ENCODE measurements at places on chromosomes 13 and 19.

GRCh38 chr19:16944626-16945363 is 56.0 kb downstream of the F2RL3 start:
- DNase-seq: no peak

DNA sequence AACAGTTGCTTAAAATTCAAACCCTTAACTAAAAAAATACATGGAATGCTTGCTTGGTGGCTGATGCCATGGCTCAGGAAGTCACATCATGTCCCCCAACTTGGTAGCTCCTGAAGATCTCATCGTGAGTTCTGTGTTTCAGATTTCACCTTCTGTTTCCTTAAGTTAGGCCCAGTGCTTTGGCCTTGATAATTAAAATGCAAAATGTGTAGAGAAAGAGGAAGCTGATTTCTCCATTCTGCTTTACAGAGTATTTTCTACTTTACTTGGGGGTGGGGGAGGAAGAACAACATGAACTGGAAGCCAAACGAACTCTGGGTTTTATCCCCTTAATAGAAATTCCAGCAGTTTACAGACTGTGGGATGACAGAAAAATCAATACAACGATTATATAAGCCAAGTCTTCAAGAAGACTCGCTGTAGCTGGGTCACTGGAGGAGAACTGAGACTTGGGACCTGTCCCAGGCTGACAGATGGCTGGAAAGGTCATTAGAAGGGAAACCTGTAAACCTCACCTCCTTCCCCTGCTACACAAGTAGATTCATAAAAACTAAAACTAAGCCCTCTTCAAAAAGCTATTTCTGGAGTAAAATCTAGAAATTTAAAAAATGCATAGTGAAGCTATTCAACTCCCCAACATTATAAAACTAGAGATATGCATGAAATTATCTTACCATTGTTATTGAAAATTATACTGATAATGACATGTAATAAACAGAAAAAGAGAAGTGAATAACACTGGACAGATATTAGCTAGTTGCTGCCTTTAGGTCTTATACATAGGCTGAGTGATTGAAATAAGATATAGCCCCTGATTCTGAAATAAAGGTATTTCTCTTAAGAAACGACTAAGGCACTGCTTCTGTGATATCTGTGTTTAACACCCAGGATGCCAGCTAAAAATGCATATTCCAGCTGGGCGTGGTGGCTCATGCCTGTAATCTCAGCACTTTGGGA is 22.1 kb upstream of the GGACT start:
- DNase-seq: no peak

DNA sequence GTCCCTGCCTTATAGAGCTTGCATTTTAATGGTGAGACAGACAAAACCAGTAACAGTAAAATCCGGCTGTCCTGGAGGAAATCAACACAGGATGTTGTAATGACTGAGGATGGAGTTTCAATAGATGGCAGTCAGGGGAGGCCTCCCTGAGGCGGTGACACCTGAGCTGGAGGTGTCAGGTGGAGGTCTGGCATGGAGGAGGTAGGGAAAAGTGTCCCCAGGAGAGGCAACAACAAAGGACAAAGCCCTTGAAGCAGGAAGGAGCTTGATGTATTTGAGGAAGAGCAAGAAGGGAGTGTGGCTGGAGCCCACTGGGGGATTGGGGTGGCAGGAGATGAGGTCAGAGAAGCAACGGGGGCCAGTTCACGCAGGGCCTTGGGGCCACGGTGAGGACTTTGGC is 7.8 kb downstream of the GRIN2D start:
- no peak for DNase-seq

GRCh38 chr13:105920370-105920769 is 615.1 kb downstream of the EFNB2 start:
- DNase-seq: no peak

DNA sequence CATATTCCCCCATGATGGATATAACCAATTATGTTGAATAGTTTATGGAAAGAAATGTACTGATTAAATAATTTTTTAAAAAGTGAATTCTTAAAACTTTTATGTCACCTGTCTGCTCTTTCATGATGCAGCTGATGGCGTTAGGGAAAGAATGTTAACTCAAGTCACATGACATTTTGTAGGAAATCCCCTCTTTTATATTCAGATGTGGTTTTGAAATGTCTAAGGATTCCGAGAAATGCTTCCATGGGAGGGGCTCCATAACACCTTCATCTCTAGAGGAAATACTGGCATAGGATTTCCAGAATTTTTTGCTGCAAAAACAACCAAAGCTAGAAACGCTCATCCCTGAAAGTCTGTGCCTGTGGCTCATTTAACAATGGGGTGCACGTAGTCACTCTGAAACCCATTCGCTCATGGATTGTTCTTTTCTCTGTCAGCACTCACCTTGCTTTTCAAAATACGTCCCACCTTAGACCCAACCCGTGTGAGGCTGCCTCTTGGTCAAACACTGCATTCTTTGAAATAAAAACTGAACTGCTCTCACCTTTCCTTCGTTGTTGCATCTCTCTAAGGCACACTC is 288.9 kb downstream of the SHISA2 start:
- DNase-seq: no peak

DNA sequence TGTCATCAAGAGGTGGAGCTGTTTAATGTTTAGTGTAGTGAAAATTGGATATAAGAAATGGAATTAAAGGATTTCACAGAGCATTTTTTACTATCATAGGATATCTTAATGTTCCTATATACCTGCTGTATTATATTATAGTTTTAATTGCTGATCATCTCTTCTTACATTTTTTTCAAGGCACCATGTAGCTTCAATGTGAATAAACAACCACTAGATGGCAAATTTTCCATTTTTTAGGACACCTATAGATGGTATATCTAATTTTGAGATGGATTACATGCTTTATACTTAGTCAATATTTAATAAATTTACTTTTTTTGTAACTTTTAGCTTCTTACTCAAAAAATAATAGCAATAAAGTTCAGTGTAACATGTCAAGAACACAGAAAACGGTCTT is 9.0 kb upstream of the ATXN8OS start:
- no peak for DNase-seq

- peak; percentile 61 for DNase-seq
Measured at GRCh38 chr13:27621366-27622101, at the start of gene POLR1D. Gene POLR1D, plus strand, starts transcription at chr13:27621892. Its CDS starts 92 bp downstream, at chr13:27621984.

GRCh38 chr19:18021121-18021755 is 13.3 kb downstream of the ARRDC2 start:
- no peak for DNase-seq

DNA sequence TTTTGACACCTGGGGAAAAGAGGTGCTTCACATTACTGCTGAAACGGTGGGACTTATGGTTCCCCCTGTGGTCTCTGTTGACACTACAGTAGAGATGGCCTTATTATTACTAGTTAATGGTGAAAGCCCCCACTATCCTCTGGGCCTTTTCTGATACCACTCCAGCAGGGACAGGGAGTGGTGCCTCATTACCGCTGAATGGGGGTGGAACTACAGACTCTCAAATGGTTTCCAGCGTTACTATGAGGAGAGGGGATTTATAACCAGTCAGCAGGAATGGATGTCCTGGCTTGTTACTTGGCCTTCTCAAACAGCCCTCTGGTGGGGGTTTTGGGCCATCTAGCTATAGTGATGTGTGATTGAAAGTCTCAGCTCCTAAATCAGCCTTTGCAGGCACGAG is 96.7 kb upstream of the DIAPH3 start:
- no peak for DNase-seq

GRCh38 chr13:80688593-80688992 is 347.7 kb upstream of the SPRY2 start:
- no peak for DNase-seq

GRCh38 chr13:40818926-40819325 is 29.5 kb downstream of the SLC25A15 start:
- DNase-seq: no peak

DNA sequence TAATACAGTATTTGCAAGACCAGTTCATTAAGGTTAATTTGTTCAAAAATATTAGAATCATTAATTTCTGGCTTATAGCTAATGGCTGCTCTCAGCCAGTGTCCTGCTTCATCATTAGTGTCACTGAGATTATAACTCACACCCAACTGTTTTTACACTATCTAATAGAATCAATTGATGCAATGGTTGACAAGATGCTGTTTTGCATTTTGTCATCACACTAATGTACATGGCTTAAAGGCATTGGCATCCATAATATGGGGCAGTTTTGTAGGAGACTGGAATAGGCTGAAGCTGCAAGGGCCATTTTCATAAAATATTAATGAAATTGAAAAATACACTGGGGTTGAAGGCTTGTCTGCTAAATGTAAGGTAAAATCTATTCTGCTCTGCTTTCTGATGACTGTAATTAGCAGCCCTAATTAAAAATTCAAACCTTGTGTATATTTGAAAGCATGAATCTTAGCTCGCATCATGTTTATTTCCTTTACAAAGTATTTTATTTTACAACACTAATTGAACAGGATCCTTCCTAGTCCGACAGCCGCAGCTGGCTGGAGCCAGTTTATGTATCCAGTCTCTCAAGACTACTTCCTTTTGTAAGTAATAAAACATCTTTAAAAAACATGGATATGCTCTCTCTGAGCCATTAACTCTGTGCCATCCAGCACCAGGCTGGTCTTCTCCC is 296.7 kb downstream of the POU4F1 start:
- no peak for DNase-seq

DNA sequence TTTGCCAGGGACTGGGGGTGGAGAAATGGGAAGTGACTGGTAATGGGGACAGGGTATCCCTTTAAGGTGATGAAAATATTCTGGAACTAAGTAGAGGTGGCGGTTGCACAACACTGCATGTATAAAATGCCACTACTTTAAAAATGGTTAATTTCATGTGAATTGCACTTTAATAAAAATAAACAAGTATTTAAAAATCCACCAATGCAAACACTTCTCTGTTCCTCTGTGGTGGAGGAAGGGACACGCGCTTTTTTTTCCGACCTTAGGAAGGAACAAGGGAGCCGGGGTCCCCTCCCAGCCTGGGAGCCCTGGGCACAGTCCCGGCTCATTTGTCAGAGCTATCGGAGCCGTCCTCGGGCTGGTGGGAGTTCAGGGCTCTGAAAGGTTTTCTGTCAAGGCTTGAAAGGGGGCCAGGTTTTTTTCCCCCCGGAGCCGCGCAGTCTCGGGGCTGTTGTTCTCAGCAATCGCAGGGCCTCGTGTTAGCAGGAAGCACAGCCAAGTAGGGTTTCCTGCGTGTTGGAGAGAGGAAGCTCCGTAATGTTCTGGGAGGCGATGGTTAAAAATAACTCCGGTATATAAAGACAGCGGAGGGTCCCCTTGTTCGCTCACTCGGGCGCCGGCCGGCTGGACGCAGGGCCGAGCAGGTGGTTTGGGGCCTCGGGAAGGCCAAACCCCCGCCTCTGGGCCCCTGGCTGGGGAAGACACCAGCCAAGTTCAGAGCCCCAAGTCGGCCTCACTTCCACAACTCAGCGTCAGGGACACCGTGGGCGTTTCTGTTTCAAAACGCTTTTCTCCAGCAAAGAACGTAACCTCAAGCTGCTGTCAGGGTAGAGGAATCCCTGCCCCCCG is 41.2 kb upstream of the KLF2 start:
- peak; percentile 65 for DNase-seq

DNA sequence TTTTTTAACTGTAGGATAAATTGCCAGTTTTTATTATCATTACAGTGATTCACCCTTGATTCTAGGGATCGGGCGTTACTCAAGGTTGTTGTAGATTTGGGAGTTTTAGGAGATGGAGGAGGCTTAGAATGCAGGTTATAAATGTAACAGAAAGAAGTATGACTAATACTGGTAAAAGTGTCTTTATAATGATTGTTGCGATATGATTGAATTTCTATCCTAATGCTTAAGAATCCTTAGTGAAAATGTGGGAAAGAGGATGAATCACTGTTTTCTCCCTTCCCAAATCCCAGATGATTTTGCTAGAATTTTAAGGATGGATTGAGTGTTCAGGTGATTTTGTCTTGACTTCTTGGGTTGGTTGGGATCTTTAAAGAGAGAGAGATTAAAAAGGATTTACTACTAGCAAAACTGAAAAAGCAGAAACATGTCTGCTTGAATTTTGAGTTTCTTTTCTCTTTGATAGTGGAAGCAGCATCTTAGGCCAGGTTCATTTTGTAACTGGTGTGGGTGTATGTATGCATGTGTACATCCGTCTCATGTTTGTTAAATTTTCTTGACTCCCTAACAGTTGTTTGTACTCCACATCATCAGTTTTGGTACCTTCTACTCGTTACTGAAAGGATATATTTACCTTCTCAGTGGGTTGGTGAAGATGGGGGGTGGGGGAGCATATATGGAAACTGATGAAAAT is 25.9 kb downstream of the ARHGAP35 start:
- no peak for DNase-seq

DNA sequence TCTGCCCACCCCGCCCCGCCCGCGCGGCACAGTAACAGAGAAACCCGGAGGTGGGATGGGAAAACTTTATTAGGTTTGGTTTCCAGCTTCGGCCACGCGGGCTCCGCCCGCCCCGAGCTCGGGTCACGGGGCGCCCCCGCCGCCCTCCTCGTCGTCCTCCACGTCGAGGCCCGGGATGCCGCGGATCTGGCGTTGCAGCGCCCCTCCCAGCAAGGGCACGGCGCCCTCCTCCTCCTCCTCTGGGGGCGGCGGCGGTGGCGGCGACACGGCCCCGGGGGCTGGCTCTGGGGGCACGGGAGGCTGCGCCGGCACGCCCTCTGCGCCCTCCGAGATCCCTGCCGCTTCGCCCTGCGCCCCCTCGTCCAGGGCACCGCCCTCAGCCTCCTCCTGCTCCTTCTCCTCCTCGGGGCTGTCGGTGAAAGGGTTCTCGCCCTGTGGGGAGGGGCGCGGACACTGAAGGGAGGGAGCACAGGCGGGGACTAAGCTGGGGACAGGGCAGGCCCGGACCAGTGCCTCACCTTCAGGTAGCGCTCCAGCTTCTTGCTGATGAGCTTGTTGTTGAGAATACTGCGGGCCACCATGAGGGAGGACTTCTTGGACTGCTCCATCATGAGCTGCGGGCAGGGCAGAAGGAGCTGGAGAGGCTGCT is 536 bp upstream of the AKAP8 start:
- DNase-seq: no peak

DNA sequence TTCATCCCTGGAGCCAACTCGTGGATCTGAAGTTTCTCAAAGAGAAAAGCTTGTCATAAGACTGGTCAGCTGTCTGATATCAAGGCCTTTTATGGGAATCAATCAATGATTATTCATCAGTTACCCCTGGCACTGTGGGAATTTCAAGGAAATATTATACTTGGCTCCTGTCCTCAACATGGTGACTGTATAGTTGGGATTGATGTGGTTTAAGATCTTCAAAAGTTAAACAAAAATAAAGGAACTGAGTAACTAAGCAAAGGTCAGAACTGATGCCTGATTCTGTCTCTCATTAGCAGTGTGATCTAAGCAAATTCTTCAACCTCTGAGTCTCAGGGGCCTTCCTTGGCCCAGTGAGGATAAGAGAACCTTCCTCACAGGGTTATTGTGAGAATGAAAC is 22.2 kb upstream of the SERPINE3 start:
- no peak for DNase-seq

- no peak for DNase-seq
Measured at GRCh38 chr13:79393564-79394249, 12.3 kb downstream of the RBM26 start.

DNA sequence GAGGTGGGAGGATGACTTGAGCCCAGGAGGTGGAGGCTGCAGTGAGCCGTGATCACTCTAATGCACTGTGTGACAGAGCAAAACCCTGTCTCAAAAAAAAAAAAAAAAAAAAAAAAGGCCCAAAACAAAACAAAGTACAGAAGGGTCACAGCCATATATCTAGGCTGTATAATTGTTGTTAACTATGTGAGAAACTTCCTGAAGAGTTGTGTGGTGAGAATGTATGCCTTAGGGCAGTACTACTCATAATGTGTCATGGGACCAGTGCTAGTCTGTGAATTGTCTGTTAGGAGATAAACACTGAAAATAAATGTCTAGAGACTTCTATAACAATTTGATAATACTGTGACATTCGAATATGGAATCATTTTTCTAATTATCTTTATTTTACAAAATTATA is 43.1 kb downstream of the PAN3 start:
- no peak for DNase-seq

- DNase-seq: no peak
Measured at GRCh38 chr19:47275791-47276461, 1.2 kb downstream of the INAFM1 start.
